ENCODE measurements at places on chromosomes 3 and 15.

GRCh38 chr3:124873226-124873625 lies 13.9 kb downstream of the ITGB5 start:
- DNase-seq = no peak

DNA sequence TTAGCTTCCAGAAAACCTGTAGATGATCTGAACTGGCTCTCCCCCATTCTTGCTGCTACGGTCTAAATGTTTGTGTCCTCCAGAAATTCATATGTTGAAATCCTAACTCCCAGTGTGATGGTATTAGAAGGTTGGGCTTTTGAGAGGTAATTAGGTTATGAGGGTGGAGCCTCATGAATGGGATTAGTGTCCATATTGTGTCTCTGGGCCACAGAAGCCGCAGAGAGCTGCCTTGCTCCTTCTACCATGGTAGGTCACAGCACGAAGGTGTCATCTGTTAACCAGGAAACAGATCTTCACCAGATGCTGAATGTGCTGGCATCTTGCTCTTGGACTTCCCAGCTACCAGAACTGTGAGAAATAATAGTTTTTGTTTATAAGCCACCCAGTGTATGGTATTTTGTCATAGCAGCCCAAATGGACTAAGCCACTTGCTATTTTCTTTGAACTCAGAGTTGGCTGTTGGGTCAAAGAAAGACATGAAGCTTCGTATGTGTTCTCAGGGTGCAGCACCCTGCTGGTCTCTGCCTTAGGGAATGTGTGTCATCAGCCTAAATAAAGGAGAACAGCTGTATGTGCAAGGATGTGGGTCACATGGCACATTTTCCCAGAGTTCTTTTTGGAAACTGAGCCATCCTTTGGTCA lies 317.5 kb upstream of the SLCO3A1 start:
- no peak for DNase-seq

- DNase-seq = no peak
Measured at GRCh38 chr3:185151964-185152409, 873 bp downstream of the C3orf70 start.

- peak; percentile 47 for DNase-seq
Measured at GRCh38 chr3:189914799-189915198, 205.9 kb downstream of the P3H2 start.

DNA sequence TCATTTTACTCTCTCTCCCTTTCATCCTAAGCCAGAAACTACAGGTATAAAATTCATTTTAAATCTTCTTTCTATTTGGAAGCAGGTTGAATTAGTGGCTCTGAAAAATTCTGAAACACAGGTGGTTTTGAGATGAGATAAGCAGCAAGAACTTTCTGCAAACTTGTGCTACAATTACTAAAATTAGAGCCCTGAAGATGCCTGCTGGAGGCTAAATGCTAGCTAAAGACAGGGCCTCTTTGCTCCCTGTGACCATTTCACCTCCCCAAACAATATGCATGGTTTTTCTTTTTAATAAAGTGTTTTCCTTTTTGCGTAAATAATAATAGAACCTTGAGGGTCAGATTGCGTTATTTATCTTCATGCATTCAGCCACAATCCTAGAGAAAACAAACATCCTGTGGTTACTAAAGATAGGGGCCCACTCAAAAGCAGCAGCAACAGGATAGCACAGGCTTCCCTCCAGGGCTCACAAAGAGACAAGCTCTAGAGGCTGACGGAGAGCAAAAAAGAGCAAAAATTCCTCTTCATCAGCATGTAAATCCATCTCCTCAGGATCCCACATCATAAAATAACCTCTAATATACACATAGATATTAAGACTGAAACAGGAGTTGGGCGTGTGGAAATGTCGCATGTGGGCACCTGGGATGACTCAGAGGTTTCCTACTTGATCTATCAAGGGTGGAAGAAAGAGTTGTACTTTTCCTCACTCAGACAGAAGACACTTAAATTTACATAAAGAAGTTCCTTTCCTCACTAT lies 26.5 kb upstream of the CP start:
- DNase-seq = no peak

DNA sequence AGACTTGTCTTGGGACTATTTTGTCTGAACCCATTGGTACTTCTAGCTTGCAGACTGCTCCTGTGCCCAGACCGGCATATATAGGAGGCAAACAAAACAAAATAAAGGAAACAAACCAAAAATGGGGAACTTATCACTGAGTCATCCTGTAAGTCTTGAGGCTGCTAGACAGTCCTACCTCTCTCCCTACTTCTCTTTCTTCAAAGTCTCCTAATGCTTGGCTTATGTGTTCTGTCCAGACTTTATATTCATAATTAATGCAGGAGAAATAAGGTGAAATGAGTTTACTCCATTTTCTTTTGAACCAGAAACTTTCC lies 266.2 kb downstream of the ZNF385D start:
- DNase-seq = peak; percentile 34

DNA sequence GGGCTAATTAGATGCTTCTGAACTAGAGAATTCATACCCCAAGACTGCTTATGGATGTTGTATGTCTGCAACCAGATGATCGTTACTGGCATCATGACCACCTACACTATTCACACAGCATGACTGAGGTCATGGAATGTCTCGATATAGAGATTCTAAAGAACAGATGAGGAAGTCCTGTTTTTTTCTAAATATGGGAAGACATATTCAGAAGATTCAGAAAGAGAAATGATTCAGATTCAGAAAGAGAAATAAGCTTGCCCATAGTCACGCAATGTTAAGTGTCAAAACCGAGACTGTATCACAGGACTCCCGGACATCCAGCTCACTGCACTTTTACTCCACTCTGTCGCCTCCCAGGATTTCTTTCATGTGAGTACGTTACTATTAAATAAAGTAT lies 136.2 kb downstream of the TPRG1 start:
- peak; percentile 33 for DNase-seq

GRCh38 chr3:126509597-126510307 lies 7.8 kb downstream of the UROC1 start:
- no peak for DNase-seq

GRCh38 chr3:137769322-137770065 lies 5.4 kb downstream of the SOX14 start:
- DNase-seq = no peak

DNA sequence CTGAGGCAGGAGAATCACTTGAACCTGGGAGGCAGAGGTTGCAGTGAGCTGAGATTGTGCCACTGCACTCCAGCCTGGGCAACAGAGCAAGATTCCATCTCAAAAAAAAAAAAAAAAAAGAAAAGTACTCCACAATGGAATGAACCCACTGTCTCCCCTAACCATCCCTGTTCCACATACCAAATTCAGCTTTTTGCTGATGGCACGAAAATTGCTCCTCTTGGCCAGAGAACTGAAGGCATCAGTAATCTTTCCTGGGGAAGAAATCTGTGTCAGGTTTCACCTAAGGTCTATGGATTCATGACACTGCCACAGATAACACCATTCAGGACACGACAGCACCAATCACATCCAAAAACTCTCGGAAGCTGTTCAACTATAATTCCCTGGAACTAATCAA lies 6.9 kb upstream of the PRC1 start:
- no peak for DNase-seq

GRCh38 chr3:72763751-72764440 lies 84.3 kb downstream of the SHQ1 start:
- DNase-seq = no peak

Data from suppressor macrophage treated with lipopolysaccharide for 1 hour (primary cell).